NCI-H1048 (cell line): ENCODE measurements at places on chromosomes 5 and 9.
A peak's percentile ranks its signal among the peaks of the same experiment; 100 is the strongest.

DNA sequence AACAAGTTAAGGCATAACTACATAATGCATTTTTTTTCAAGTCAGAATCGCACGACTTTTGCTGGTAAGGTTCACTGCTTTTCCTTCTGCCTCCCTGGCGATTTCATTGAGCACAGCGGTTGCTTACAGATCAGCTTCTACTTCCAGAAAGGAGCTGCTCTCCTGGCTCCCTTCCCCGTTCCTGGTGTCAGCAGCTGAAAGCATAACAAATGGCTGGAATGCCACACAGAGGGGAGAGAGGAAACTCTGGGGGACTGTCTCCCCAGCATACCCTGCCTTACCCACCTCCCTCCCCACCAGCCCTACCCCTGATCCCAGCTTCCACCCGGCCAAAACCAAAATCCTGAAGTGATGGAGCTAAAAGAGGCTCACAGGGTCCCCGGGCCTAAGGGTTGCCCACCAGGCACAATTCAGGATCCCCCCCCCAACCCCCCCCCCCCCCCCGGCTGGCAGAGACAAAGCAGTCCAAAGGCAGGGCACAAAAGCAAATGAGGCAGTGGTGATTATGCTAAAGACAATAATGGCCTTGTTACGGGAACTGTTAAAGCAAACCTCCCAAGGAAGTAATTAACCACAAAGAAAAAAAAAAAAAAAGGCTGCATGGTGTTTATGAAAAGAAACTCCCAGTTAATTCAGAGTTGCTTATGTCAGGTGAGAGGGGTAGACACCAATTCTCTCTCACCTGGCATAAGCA lies 126.1 kb upstream of the WWC1 start:
- peak; percentile 41 for DNase-seq

- DNase-seq: no peak
Observed at GRCh38 chr5:1547236-1547635, 23.5 kb upstream of the LPCAT1 start.

DNA sequence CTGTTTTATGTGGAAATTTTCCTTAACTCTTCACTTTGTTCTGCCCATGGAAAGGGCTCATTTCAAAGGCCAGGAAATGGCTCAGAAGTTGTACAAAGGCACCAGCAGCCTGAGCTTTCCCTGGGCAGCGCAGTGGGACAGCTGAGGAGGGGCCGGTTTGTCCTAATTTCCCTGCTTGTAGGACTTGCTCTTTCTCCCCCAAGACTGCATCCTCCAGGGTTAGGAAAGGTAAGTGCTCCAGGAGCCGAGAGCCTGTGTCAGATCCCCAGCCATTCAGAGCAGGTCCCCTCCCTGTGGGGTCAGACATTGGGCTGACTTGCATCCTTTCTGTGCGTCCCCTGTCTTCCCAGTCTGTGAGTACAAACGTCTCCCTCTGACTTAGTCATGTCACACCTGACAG lies 43.5 kb downstream of the AGXT2 start:
- DNase-seq: no peak

- DNase-seq: no peak
Observed at GRCh38 chr5:74309050-74309449, 331.5 kb downstream of the ENC1 start.

GRCh38 chr5:122723606-122724352 lies 51.1 kb upstream of the SNX2 start:
- no peak for DNase-seq

- no peak for DNase-seq
Observed at GRCh38 chr5:172959824-172960799, 888 bp downstream of the RPL26L1 start.

- no peak for DNase-seq
Observed at GRCh38 chr5:95668216-95668615, 14.6 kb downstream of the SPATA9 start.

DNA sequence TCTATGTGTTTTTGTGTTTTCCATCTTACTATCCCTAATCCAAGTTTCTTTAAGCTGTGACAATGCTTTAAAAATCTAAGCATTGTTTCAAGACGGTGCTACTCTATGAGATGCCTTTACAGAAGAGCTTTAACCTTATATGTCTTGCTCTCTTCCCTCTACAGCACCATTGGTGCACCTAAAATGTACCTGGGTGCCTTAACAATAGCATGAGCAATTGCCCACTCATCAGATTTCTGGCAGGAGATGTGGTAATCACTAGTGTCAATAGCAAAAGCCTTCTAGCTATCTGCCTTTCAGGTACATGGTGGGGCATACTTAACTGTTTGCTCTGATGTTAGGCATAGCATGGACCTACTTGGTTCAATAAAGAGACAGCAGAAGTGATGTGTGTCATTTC lies 222.3 kb upstream of the KIF2A start:
- no peak for DNase-seq
